GM12878 (cell line): ENCODE measurements at places on chromosomes 2 and 18. TPM values are rescaled to one million over a fixed set of nuclear protein-coding genes. Genes with fewer than 3 reads are reported as not detected.

ANKRD23 gene
- 2.6 and 2.8 TPM in 2 replicates for polyA plus RNA-seq

HOXD8 gene
- polyA plus RNA-seq: not detected in 2 replicates

GREB1L gene
- polyA plus RNA-seq: 0.05 TPM in 2 replicates

CPLX4 gene
- not detected in 2 replicates for polyA plus RNA-seq

HOXD11 gene
- polyA plus RNA-seq: not detected in 2 replicates

MATN3 gene
- polyA plus RNA-seq: not detected in 2 replicates

GALR1 gene
- not detected in 2 replicates for polyA plus RNA-seq

PLEKHH2 gene
- not detected in 2 replicates for polyA plus RNA-seq

MC5R gene
- polyA plus RNA-seq: not detected in 2 replicates

REEP1 gene
- polyA plus RNA-seq: 0.16 and 0.30 TPM in 2 replicates

ANO7 gene
- 0.50 and 0.61 TPM in 2 replicates for polyA plus RNA-seq

DCDC2C gene
- not detected in 2 replicates for polyA plus RNA-seq

MYO5B gene
- 1.5 and 2.5 TPM in 2 replicates for polyA plus RNA-seq

CRYGC gene
- polyA plus RNA-seq: not detected in 2 replicates

ITGB6 gene
- not detected in 2 replicates for polyA plus RNA-seq

IL36RN gene
- not detected in 2 replicates for polyA plus RNA-seq

BOK gene
- 0.12 TPM in 1 of 2 replicates, not detected in the other for polyA plus RNA-seq

PSMA8 gene
- polyA plus RNA-seq: 0.09 TPM in 1 of 2 replicates, not detected in the other

FAP gene
- not detected in 2 replicates for polyA plus RNA-seq

HOXD4 gene
- not detected in 2 replicates for polyA plus RNA-seq

FOSL2 gene
- polyA plus RNA-seq: 0.21 and 0.29 TPM in 2 replicates

C2orf66 gene
- not detected in 2 replicates for polyA plus RNA-seq

KCNK3 gene
- polyA plus RNA-seq: not detected in 2 replicates
